CD4-positive, alpha-beta T cell (primary cell): ENCODE measurements at places on chromosomes 6 and 20.

DNA sequence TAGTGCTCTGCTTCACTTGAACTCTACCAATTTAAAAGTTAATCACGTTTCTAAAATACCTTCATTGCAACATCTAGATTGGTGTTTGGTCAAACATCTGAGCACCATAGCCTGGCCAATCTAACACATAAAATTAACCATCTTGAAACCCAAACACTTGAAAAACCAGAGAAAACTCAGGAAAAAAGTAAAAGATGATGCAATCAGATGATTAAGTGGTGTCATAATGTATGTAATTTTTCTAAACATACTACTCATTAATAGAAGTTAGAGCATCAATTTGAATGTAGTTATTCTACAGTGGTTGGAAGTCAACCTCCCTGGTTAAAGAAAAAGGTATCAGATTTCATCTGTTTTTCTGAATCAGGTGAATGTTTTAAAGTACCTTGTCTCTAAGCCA, 228.6 kb upstream of the ID4 start:
- H3K4me1 ChIP-seq = no peaks in the 10 kb centered on the region
- no peak for DNase-seq
- no peak overlapping the region for H3K4me3 ChIP-seq
- H3K27ac ChIP-seq = no peak overlapping the region

DNA sequence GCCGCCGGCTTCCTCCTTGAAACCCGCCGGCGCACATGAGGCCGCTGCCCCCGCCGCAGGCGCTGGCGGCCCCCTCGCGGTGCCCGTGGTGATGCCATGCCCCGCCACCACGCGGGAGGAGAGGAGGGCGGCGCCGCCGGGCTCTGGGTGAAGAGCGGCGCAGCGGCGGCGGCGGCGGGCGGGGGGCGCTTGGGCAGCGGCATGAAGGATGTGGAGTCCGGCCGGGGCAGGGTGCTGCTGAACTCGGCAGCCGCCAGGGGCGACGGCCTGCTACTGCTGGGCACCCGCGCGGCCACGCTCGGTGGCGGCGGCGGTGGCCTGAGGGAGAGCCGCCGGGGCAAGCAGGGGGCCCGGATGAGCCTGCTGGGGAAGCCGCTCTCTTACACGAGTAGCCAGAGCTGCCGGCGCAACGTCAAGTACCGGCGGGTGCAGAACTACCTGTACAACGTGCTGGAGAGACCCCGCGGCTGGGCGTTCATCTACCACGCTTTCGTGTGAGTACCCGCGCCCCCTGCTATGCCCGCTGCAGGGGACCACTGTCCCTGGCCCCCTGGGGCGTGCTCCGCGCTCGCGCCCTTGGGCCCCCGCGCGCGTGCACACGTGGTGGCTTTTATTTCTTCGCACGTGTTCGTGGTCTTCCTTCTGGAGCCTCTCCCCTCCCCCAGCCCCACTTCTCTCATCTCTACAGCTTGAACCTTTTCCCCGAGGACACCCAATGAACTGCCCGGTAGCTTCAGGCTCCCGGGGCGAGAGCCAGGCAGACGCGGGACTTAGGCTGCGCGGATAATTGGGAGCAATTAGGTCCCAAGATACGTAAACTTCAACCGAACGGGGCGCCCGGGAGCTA, 453 bp downstream of the KCNQ5 start:
- peaks cover 37% of the 10 kb centered on the region for H3K4me1 ChIP-seq
- no peak overlapping the region for H3K27ac ChIP-seq
- peak; percentile 45 for DNase-seq
- H3K27me3 ChIP-seq = no peaks in the 10 kb centered on the region
- H3K36me3 ChIP-seq = no peaks in the 10 kb centered on the region

GRCh38 chr6:41683273-41683522, 44.9 kb downstream of the MDFI start:
- H3K27ac ChIP-seq = no peak overlapping the region
- peaks cover 20% of the 10 kb centered on the region for H3K4me1 ChIP-seq
- no peaks in the 10 kb centered on the region for H3K27me3 ChIP-seq
- H3K36me3 ChIP-seq = peaks cover 28% of the 10 kb centered on the region
- peak overlapping the region; percentile 59 for H3K4me3 ChIP-seq

DNA sequence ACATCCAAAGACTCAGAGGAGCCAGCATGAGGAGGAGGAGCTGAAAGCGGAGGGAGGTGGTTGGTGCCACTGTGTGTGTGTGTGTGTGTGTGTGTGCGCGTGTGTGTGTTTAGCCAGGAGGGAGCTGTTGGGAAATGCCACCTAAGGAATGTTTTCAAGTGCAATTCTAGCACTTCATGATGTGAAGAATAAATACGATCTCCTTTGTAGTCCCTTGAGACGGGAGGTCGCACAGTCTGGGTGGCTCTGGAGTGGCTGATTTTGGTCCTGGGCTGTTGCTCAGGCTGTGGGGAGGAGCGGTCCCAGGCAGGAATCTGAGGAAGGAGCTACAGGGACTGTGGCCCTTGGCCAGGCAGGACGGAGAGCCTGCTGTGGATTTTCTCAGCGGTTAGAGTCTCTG, 93.7 kb downstream of the PPP1R14C start:
- no peak overlapping the region for H3K27ac ChIP-seq
- no peak for DNase-seq
- no peak overlapping the region for H3K4me3 ChIP-seq
- H3K4me1 ChIP-seq = peaks cover 21% of the 10 kb centered on the region

DNA sequence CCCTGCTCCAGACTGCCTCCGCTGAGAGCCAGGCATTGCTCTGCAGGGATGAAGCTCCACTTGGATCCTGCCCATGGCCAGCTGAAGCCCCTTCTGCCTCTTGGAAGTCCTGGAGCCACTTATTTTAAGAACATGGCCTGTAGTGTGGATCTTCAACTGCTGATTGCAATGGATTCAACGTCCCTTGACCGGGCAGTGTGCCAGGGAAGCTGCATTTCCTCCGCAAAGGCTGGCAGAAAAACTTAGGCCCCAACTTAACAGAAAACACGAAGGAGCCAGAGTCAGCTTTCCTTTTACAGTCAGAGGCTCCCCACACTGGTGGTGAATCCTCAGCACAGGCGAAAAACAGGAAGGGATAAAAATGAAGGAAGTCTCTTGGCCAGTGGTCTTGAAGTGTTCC, 26.3 kb upstream of the FOXQ1 start:
- no peaks in the 10 kb centered on the region for H3K4me1 ChIP-seq
- no peak overlapping the region for H3K4me3 ChIP-seq
- no peak overlapping the region for H3K27ac ChIP-seq

- no peaks in the 10 kb centered on the region for H3K4me1 ChIP-seq
- H3K27me3 ChIP-seq = no peaks in the 10 kb centered on the region
- H3K36me3 ChIP-seq = no peaks in the 10 kb centered on the region
- no peak for DNase-seq
- H3K27ac ChIP-seq = no peak overlapping the region
Measured at GRCh38 chr20:16926626-16927430, 178.7 kb downstream of the OTOR start.

DNA sequence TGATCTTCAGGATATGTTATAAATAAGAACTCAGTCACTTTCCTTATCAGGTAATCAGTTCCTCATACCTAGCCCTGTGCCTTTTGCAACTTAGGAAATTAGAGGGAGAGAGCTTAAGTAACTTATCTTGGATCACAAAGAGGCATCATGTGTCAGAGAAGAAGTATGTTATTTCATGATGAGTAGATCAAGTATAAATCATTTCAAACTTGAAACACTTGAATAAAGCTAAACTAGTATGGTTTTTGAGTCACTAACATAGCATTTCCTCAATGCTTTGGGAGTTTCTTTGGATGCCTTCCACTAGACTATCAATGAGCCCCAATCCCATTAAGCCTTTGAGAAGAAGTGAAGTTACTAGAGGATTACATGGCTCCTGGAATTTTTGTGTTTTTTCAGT, 102.6 kb upstream of the TNFAIP3 start:
- H3K27me3 ChIP-seq = no peaks in the 10 kb centered on the region
- DNase-seq = no peak
- H3K4me3 ChIP-seq = no peak overlapping the region
- H3K27ac ChIP-seq = no peak overlapping the region
- no peaks in the 10 kb centered on the region for H3K36me3 ChIP-seq

DNA sequence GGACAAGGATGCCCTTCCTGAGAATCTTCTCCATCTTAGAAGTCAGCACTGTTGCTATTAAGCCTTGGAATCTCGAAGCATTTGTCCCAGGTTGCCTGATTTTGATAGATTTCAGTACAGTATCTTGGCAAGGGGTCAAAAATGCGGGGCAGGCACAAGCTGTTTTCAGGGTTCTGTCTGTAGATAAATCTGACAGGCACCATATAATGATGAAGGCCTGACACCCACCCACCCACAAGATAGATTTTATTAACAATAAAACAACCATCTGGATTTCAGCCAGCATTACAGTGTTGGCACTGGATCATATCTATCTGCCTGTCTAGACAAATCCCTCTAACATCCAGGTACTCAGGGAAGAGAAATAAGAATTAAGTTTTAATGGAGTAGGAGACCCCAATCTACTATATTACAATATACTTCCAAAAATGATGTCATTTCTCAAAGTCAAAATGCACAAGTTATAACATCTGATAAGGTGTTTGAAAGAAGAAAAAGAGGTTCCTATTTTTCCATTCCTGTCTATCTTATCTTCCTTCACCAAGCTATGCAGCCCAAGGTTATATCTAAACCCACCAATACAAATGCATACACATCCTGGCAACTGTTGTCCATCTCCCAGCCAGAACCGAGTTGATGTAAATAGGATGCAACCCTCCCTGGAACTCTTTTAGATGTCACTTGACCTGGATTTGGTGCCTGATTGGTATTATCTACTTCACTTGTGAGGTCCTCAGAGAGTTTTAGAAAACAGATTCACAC, 10.7 kb downstream of the NEDD9 start:
- no peak for DNase-seq
- no peak overlapping the region for H3K4me3 ChIP-seq
- H3K36me3 ChIP-seq = peaks cover 3% of the 10 kb centered on the region
- H3K27me3 ChIP-seq = no peaks in the 10 kb centered on the region
- peaks cover 32% of the 10 kb centered on the region for H3K4me1 ChIP-seq

- no peak overlapping the region for H3K27ac ChIP-seq
- no peak for DNase-seq
- no peaks in the 10 kb centered on the region for H3K4me1 ChIP-seq
- no peak overlapping the region for H3K4me3 ChIP-seq
- H3K27me3 ChIP-seq = peaks cover 2% of the 10 kb centered on the region
- H3K36me3 ChIP-seq = no peaks in the 10 kb centered on the region
Measured at GRCh38 chr20:34150306-34151000, 38.4 kb upstream of the EIF2S2 start.

DNA sequence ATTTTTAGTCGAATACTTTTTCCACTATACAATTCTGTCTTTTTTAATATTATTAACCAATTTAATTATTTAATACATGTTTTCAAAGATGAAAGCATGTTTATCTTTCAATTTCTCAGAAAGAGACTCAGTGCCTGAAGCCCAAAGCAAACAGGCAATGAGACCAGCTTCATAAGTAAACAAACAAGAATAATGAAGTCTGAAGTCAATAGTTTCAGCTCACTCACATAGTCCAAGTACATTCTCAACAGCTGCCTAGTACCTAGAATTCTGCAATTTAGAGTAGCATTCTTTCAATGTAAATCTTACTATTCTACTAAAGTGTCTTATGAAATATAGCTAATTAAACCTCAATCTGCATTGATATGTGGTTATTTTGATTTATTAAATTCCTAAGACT, 626.5 kb upstream of the NRSN1 start:
- no peak for DNase-seq
- no peak overlapping the region for H3K4me3 ChIP-seq
- no peak overlapping the region for H3K27ac ChIP-seq
- no peaks in the 10 kb centered on the region for H3K27me3 ChIP-seq

DNA sequence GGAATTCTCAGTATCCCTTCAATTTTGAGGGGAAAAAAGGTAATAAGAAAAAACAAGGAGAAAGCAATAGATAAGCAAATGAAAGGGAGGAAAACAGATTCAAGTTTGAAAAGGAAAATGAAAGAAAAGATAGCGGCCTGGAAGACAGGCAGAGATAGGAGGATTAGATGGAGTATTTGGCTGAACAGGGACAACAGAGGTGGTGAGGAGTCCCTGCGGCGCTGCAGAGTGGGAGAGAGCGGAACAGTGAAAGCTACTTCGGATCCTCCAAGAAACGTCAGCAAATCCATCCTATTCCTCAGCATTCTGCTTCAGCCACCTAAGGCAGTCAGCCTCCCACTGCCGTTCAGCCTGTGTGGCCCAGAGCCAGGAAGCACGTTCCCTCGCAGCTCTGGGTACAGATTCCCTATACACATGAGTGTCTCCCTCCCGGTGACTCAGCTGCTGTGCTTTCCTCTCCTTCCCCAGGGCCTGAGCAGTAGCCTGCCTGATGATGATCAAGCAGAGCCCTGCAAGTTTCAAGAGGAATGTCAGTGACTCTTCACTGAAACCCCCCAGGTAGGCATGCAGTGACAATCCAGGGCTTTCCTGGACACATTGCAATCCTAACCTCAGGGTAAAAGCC, 43.4 kb upstream of the CDYL start:
- no peaks in the 10 kb centered on the region for H3K36me3 ChIP-seq
- no peak overlapping the region for H3K27ac ChIP-seq
- no peaks in the 10 kb centered on the region for H3K27me3 ChIP-seq

GRCh38 chr20:41770427-41770826, 152.2 kb upstream of the CHD6 start:
- no peak for DNase-seq
- H3K27me3 ChIP-seq = no peaks in the 10 kb centered on the region
- H3K4me3 ChIP-seq = no peak overlapping the region
- H3K27ac ChIP-seq = no peak overlapping the region
- no peaks in the 10 kb centered on the region for H3K36me3 ChIP-seq

DNA sequence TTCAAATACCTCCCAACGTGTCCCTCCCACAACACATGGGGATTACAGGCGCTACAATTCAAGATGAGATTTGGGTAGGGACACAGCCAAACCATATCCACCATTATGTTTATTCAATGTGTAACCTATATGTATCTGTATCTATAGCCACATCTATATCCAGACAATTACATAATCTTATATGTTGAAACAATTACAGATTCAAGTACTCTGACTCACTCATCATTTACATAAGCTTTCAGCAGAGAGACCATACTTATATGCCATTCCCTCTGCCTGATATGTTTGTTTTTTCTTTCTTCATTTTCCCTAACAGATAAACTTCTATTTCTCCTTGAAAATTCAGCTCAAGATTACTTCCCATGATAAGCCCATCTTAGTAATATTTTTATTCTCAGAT, 163.6 kb downstream of the LAMA2 start:
- no peaks in the 10 kb centered on the region for H3K4me1 ChIP-seq
- H3K36me3 ChIP-seq = no peaks in the 10 kb centered on the region
- H3K4me3 ChIP-seq = no peak overlapping the region
- no peak for DNase-seq
- H3K27me3 ChIP-seq = no peaks in the 10 kb centered on the region
- no peak overlapping the region for H3K27ac ChIP-seq
